ENCODE measurements at places on chromosomes 12 and 14. TPM values are rescaled to one million over a fixed set of nuclear protein-coding genes. Genes with fewer than 3 reads are reported as not detected.

GRCh38 chr14:101823511-101824120 is 62.1 kb downstream of the PPP2R5C start:
- no peak for DNase-seq

GRCh38 chr14:58287607-58288042 is 10.7 kb upstream of the ARID4A start:
- DNase-seq = no peak

DNA sequence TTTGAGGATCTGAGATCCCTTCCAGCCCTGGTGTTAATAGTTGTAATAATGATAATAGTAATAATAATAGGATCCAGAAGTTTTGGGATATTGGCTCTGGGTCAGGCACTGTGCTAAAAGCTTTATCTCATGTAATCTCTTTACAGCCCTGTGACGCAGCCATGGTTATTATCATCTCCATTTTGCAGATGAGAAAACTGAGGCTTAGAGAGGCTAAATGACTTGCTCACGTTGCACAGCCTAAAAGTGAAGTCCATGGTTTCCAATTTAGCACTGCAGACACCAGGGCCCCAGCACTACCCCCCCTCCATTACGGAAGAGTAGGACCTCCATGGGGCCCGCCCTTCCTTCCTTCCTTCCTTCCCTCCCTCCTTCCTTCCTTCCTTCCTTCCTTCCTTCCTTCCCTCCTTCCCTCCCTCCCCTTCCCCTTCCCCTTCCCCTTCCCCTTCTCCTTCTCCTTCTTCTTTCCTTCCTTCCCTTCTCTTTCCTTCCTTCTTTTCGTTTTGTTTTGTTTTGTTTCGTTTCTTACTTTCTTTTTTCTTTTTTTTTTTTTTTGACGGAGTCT is 14.9 kb upstream of the COX6A1 start:
- DNase-seq = no peak

GRCh38 chr12:52798003-52798670 is 2.2 kb upstream of the KRT3 start:
- DNase-seq = peak; percentile 63

- DNase-seq = no peak
Observed at GRCh38 chr12:18217966-18218365, 43.4 kb upstream of the PIK3C2G start.

GRCh38 chr12:133235401-133236112 is at the start of gene ANHX:
ANHX (minus strand) TSS chr12:133235877; CDS start chr12:133234356, 1,521 bp downstream.
- no peak for DNase-seq

DNA sequence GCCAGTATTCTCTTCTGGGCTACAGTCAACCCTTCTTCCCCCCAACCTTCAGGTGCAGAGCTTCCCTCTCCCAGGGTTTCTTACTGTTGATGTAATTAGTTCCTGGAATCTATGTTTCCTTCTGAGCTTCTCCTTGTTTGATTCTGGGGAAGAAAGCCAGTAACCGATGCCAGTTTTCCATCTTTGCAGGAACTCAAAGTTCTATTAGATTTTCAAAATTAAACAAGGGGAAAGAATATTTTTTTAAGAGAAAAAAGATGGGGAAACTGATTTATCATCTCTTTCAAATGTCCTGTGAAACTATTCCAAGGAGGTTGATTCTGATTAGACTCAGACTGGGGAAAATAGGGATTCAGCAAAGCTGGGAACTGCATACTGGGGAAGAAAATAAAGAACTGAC is 17.9 kb upstream of the FAM234B start:
- peak; percentile 63 for DNase-seq

DNA sequence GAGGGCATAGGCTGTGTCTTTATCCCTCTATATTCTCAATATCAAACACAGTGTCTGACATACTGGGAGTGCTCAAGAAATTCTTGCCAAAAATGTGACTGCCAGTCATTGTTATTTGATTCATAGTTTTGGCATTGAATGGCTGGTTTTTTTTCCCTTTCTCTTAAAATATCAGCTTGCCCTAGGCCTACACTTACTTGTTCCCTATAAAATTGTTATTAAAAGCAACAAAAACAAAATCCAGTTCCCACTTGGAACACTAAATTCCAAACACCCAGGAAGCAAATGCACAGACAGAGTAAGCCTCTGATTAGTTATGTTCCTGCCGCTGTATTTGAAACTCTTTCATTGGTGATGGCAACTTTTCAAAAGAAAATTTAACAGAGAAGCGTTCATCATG is 110.7 kb downstream of the WIF1 start:
- no peak for DNase-seq

GRCh38 chr12:127008755-127009403 is 1258.1 kb upstream of the TMEM132C start:
- DNase-seq = no peak

DNA sequence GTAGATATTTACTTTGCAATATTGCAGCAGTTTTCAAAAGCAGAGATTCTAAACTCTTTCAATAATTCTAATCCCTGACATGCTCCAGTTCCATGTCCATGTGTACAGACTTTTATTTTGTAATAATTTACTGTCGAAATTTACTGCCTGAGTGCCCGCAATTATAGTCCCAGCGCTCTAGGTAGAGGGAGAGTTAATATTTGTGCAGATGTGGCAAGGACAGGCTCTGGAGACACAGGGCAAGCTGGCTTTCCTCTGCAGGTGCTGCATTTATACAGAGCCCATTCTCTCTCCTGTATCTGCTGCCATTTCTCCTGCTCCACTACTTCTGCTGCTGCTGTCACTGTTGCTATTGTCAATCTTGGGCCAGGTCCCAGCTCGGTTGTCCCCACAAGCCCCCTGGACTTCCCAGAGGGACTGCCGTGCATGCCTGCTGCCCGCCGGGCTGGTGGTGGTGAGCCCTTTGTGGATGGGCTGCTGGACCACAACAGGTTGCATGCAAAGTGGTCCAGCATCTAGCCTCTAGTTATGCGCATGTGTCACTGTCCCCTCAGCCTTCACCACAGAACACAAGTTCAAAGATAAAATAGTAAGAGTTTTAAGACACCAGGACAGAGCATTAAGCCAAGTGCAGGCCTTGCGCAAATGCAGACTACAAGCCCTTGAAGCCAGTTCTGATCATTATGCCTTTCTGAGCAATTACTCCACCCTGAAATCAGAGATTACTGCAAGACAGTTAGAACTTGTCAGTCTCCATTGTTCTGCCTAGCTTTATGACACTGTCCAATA is 40.8 kb upstream of the CSRP2 start:
- no peak for DNase-seq

GRCh38 chr14:32329690-32330285 is 690 bp downstream of the AKAP6 start:
- no peak for DNase-seq

GRCh38 chr14:44449680-44450079 is 57.4 kb downstream of the FSCB start:
- no peak for DNase-seq

DNA sequence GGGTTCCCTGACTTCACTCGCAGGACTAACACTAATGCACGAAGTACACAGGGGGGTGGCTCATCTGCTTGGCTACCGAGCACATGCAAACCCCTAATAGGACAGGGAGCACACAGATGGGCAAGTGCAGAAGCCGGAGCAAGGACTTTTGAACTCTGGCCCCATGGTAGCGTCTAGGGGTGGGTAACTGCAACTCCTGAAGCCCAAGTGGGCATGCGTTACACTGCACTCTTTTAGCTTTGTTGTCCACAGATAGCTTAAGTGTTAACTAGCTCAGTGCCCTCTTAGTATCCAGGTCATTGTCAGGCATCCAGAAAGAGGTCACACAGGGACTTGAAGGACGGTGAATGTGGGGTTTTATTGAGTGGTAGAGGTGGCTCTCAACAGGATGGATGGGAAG is 3.0 kb upstream of the BLTP3B start:
- DNase-seq = no peak

DNA sequence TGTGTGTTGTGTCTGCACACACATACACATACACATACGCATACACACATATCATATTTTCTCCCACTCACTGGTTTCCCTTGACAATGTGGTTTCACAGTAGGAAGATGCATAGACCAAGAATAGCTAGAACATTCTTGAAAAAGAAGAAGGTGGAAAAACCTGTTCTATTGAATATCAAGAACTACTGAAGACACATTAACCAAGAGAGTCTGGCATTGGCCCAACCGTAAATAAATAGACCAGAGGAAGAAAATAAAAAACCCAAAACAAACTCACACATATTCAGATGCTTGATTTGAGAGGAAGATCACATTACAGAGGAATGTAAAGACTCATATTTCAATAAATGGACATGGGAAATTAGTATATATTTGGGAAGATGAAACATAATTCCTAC is 311.3 kb downstream of the FOXG1 start:
- DNase-seq = no peak

- no peak for DNase-seq
Observed at GRCh38 chr14:41144370-41144769, 462.3 kb upstream of the LRFN5 start.

DNA sequence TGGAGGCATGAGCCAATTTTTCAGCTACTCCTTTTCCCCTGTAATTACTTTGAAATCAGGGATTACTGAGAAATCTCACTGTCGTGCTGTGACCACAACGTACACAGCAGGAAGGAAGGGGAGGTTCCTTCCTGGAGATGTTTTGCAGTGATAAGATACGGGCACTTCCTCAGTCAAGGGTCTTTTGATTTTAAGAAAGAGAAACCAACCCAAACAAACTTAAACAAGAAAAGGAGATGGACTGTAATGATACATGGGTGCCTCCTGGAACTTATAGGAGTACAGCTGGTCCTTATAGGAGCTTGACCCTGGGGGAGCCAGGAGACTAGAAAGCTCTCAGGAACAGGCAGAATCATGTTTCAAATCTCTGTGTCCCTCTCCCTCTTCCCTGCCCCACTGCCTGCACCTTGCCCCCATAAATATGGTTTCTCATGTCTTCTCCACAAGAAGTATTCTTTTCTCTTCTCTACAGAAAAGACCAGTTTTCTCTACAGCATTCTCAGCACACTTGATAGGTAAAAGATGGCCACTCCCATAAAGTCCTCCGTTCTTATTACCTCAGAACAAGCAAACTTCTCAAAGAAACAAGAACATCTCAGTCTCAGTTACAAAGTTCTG is 281.1 kb upstream of the AMIGO2 start:
- no peak for DNase-seq

GRCh38 chr12:7806863-7807487 is 17.8 kb downstream of the NANOG start:
- peak; percentile 43 for DNase-seq

DNA sequence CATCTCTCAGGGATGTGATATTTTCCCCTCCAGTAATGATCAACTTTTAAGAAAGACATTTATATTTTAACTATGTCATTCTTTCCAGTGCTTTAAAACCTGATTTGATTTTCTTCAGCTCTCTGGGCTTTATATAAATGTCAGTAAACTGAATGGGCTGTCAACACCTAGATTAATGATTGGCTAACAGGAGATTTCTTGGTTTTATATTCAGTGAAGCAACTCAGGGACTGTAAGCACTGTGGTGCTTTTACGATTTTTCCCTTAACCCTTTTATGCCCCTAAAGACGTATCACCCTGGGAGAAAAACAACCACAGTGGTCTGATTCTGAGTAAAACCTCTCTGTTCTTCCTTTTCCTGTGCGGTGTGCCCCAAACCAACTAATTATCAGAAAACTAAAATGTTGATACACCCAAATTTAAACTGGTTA is 38.0 kb downstream of the PTGER2 start:
- no peak for DNase-seq

DNA sequence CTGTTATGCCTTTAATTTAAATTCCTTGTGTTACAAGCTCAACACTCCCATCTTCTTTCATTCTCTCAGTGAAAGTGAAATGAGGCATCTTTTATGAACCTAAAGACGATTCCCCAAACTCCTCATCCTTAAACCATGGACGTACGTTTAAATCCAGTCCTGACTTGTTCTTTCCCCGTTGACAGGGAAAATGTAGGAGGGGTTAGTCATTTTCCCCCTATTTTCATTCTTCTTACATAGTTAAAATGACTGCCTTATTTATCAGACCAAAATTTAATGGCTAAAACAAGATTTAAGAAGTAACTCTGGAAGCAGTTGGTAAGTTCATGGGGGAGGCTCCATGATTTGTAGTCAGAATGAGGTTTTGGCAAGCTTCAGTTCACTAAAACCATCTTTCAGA is 134.9 kb downstream of the KCNA5 start:
- no peak for DNase-seq

DNA sequence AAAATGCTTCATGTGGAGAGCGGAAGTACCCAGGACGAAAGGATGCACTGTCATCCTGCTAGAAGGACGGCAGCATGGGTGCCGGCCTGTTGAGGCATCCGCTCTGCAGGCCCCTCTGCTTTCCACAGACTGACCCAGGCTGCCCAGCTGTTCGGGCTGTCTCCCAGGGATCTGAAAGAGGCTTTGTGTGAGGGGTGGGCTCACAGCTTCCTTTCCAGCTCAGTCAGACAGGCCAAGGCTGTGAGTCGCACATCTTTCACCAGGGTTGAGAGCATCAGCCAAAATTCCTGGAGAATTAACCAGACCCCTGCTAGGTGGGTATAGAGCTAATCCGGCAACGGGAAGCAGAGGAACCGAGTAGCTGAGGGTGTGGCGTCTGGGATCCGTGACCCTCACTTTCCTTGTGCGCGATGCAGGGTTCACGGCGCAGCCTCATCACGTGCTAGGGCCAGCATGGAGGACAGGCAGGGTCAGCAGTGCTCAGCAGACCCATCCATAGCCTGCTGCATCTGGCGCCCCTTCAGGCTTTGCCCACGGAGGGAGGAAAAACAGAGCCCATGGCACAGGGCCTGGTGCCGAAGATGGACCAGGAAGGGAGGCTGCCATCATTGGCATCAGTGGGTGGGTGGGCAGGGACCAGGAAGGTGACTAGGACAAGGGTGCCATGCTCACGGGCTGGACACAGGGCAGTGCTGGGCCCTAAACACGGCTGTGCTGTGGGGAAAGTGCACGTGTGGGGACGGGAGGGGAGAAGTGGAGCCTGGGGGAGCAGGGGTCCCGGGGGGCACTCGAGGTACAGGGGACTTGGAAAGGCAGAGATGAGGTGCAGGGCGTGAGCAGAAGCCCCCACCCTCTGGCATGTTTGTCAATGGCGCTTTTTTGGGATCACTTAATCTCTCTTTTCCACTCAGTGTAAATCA is 9.2 kb upstream of the SIVA1 start:
- no peak for DNase-seq

GRCh38 chr12:123900871-123901376 is 71.7 kb downstream of the CCDC92 start:
- DNase-seq = no peak

DNA sequence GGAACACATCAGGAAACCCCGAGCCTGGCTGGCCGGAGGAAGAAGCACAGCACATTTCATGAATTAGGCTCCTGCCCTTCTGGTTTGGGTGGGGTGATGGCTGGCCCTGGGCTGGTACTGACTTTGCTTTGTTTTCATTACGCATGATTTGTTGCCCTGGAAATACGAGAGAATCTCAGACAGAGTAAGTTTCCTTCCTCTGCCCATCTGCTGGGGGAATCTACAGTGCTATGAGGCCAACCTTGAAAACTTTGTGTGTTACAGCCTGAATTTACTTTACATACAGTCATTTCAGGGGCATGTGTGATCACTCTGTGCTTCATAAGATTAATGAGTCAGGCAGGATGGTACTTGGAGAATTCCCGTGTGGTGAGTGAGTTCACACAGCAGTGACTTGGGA is 20.5 kb upstream of the SLC5A8 start:
- no peak for DNase-seq

KRT81 gene
- not detected for polyA plus RNA-seq

TMEM119 gene
- 41.4 TPM for polyA plus RNA-seq

SERPINA1 gene
- 0.58 TPM for polyA plus RNA-seq

DAO gene
- polyA plus RNA-seq = 0.49 TPM

AQP6 gene
- not detected for polyA plus RNA-seq

FOXG1 gene
- 0.03 TPM for polyA plus RNA-seq

CCDC38 gene
- polyA plus RNA-seq = 0.27 TPM

KLRC1 gene
- 0.21 TPM for polyA plus RNA-seq

HIGD1C gene
- 0.51 TPM for polyA plus RNA-seq

ADAM21 gene
- polyA plus RNA-seq = 0.18 TPM

TRIM9 gene
- 2.8 TPM for polyA plus RNA-seq

Data from muscle of back (tissue), 13 donors.